Uterus (tissue), 4 donors: ENCODE measurements at places on chromosomes 4 and X. TPM values are rescaled to one million over a fixed set of nuclear protein-coding genes. Genes with fewer than 3 reads are reported as not detected.

DNA sequence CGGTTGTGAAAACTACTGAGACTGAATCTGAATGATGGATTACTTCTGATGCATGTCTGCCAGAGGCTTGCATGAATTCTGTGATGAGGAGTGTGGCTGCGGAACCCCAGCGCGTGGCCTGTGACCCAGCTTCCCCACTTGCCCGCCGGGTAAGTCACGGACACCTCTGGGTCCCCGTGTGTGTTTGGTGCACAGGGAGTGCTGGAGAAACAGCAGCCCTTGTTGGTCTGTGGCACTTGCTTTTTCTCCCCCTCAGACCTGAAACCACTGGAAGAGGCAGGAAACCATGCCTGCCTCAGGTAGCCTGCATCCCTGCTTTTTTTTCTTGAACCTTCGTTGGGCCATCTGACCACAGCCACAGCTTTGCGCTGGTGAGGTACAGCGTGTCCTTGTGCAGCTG is 51.9 kb upstream of the TADA2B start:
- no peak for DNase-seq

DNA sequence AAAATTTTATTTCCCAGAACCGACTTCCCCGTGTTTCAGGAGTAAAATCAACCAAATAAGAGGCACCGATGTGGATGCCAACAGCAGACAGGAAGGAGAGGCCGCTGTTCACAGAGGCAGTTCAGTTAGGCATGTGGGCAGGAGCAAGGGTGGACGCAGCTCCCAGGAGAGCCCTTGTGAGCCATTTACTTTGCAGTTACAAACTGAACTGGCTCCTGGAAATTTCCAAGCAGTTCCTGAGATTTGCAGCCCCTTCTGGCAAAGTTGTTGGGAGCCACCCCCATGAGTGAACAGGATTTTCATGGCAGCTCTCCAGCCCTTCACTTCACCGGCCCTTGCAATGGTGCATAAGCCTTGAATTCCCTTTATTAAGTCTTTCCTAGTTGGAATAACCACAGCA is 189.1 kb downstream of the AFAP1 start:
- no peak for DNase-seq

DNA sequence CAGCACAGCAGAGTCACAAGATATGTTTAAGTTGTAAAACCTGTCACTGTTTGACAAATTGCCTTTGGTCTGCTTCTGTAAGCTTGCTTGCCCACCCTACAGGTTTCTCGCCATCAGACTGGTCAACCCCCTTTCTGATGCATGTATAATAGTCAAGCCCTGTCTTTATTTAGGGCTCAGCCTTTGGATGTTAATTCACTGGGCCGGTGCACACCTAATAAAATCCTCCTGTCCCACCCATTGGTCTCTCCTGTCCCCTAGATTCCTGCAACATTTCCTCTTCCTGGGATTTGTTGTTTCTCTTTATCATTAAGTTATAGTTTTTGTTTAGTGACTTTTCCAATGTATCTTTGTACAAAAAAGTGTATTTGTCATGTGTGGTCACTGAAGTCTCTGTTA is 38.2 kb downstream of the GLUD2 start:
- no peak for DNase-seq

GRCh38 chr4:189299706-189300105 is 641.0 kb upstream of the FRG1 start:
- no peak for DNase-seq

DNA sequence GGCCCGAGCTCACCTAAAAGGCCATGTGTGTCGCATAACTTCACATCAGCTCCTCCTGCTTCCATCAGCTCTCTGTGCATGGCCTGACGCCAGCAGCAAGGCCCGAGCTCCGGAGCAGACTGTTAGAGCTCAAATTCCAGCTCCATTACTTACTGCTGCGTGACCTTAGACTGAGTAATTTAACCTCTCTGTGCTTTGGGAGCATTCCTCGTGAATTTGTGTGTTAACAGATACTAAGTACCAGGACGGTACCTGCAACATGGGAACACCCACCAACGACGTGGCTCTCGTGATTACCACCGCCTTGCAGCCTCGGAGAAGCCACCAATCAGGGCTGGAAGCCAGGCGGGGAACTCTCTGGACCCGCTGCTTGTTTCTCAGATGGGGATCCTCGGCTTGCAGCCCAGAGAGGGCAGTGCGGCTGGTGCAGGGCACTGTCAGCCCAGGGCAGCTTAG is 12.9 kb downstream of the LETM1 start:
- peak; percentile 48 for DNase-seq

DNA sequence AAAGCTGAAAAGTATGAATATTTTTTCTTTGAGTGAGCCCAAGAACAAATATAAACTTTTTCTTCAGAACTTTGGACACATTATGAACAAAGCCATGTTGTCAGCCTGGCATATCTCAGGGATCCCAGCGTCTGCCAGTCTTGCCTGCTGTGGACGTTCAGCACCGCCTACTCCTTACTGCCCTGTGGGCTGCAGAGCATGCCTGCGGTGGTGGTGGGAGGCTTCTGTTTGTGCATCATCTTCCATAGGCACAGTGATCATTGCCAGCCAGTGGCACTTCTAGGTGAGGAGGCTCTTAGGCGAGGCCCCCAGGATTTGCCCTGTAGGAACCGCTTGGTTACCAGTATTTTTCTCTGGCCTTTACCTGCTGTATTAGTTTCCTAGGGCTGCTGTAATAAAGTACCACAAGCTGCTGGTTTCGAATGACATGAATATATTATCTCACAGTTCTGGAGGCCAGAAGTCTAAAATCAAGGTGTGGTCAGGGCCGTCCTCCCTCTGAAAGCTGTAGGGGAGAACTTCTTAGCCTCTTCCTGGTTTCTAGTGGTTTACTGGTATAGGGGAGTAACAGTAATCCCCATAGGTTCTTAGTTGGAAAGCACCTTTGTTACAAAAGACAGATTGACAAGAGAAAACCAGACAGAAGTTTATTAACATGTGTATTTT is 15.4 kb downstream of the ANXA3 start:
- no peak for DNase-seq

DNA sequence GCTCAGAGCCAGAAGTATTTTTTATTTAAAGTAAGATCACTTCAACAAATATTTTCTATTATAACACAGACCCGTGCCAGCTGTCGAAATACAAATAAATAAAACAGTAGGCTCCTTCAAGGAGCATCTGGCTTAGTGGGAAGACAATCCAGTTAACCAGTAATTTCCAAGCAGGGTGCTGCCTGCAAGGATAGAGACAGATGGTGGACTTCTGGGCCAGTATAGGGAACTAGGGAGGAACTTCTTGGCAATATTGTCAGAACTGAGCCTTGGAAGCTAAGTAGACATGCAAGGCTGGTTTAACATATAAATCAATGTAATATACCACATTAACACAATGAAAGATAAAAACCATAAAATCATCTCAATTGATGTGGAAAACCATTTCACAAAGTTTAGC is 17.0 kb upstream of the MTMR1 start:
- DNase-seq = no peak

GRCh38 chr4:78951862-78952472 is 12.7 kb upstream of the PAQR3 start:
- no peak for DNase-seq

DNA sequence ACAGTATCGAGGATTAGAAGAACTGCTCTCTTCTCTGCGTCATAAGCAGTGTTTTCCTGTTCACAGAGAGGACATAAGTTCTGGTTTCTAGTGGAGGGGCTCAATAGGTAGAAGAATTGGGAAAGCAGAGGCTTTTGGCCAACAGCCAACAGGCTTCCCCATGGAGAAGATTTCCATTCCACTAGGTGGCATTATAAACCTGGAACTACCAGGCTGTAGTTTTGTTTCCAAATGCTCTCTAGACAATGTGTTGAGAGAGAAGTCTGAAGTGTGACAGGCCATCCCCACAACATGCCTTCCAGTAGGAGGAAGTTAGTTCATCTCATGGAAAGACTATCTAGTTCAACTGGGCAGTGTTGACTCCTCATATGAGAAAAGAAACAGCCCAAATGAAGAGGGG is 63.8 kb upstream of the ANXA10 start:
- no peak for DNase-seq

GRCh38 chr4:113874480-113874879 is 105.0 kb downstream of the ARSJ start:
- no peak for DNase-seq

Gene FGA
- 1.6 TPM for total RNA-seq

Gene GRPEL1
- 7.4 TPM for total RNA-seq

Gene RTL3
- total RNA-seq = 1.0 TPM

Gene ADH6
- total RNA-seq = not detected

Gene PITX2
- total RNA-seq = not detected

Gene EXOC1L
- not detected for total RNA-seq
